ENCODE measurements at places on chromosomes 16 and 17.

GRCh38 chr17:17693253-17694168 is 12.3 kb downstream of the RAI1 start:
- H3K4me3 ChIP-seq: peak overlapping the region; percentile 81
- peaks cover 3% of the 10 kb centered on the region for H3K36me3 ChIP-seq
- peaks cover 84% of the 10 kb centered on the region for H3K4me1 ChIP-seq
- H3K27ac ChIP-seq: peak overlapping the region; percentile 99

GRCh38 chr17:21272881-21273792 is 11.4 kb upstream of the MAP2K3 start:
- H3K36me3 ChIP-seq: no peaks in the 10 kb centered on the region
- H3K27ac ChIP-seq: no peak overlapping the region
- H3K27me3 ChIP-seq: peaks cover 60% of the 10 kb centered on the region
- DNase-seq: no peak

DNA sequence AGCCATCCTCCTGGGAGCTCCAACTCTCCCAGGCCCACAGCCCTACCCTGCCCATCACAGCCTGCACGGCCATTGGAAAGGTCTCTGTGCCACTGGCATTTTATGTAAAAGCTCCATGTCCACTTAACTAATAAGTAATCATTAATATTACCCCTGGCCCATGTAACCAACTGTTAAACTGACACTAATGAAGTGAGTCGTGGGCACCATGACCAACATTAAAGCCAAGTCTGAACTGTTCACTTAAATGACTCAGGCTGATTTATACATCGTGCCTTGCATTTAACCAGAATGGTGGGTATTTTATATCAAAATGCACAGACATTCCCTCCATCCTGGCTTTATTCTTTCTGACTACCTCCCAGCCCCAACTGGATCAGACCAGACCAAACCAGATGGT is 229.3 kb downstream of the SOX9 start:
- H3K36me3 ChIP-seq: peaks cover 5% of the 10 kb centered on the region
- DNase-seq: no peak
- peaks cover 41% of the 10 kb centered on the region for H3K4me1 ChIP-seq
- H3K27ac ChIP-seq: no peak overlapping the region
- peaks cover 8% of the 10 kb centered on the region for H3K27me3 ChIP-seq
- no peak overlapping the region for H3K4me3 ChIP-seq

DNA sequence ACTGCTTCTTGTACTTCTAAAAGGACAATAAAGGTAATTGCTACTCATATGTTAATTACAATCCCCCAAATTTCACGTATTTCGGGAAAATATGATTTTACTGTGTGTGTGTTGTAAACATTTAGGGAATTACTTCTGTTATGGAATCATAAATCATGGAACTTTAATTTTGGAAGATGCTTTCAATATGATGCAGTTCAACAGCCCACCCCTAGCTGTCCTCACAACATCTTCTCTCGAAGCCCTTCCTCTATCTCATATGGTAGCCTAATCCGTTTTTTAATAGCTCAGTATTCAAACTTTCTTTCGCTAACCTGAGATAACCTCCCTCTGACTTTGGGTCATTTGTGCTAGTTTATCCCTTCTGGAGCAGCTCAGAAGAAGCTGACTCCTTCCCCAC is 78.4 kb downstream of the ANKFN1 start:
- no peak for DNase-seq
- H3K36me3 ChIP-seq: no peaks in the 10 kb centered on the region
- no peak overlapping the region for H3K27ac ChIP-seq
- no peaks in the 10 kb centered on the region for H3K4me1 ChIP-seq

GRCh38 chr16:84806256-84806889 is 13.4 kb upstream of the CRISPLD2 start:
- no peak for DNase-seq
- no peaks in the 10 kb centered on the region for H3K36me3 ChIP-seq
- H3K4me1 ChIP-seq: no peaks in the 10 kb centered on the region
- no peak overlapping the region for H3K4me3 ChIP-seq

DNA sequence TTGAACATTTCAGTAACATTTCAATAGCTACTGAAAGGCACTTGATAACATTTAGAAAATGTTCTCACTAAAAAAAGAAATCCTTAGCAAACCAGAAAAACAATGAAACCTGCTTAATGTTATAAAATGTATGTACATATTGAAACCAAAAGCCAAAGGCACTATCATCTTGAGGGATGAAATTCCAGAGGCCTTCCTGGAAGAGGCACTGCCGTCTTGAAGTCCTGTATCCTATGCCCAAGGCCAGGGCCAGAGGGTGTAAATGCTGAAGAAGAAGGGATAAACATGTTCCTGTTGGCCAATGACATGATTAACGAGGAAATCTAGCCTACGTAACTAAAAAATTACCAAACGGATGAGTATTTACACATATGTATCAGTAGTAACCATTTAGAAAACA is 57.0 kb upstream of the DNAH17 start:
- no peak for DNase-seq
- no peak overlapping the region for H3K4me3 ChIP-seq
- H3K4me1 ChIP-seq: peaks cover 18% of the 10 kb centered on the region
- H3K27me3 ChIP-seq: peaks cover 25% of the 10 kb centered on the region
- H3K36me3 ChIP-seq: no peaks in the 10 kb centered on the region

- peaks cover 9% of the 10 kb centered on the region for H3K27me3 ChIP-seq
- no peaks in the 10 kb centered on the region for H3K36me3 ChIP-seq
- H3K27ac ChIP-seq: no peak overlapping the region
These were observed 104.5 kb upstream of the FAM20A start for GRCh38 chr17:68705714-68706076.

DNA sequence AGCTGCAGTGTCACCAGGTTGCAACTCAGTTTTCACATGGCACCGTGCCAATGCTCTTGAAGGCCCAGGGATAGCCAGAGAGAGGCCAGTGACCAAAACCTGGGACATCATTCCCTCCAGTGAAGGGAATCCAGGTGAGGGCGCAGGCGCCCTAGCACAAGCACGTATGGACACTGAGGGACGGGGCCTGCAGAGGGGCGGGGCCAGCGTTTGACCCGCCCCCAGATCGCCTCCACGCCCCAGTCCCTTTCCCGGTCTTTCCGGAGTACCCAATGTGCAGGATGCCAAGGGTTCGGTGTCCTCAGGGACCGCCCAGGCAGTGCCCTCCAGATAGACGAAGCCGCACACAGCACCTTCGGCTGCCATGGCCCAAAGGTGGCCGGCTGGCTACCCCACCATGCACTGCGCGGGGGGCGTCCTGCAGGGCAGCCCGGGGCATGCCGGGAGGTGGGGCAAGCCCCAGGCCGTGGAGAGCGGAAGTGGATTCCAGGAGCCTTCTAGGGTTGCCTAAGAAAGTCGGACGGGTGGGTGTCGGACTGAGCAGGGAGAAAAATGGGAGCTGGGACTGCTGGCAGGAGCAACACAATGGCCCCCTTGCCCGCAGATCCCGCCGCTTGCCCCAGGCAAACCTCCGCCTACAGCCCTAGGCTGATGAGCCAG is 4.6 kb downstream of the SLC12A4 start:
- peaks cover 24% of the 10 kb centered on the region for H3K36me3 ChIP-seq
- no peak overlapping the region for H3K27ac ChIP-seq
- peaks cover 45% of the 10 kb centered on the region for H3K4me1 ChIP-seq
- H3K4me3 ChIP-seq: no peak overlapping the region
- no peak for DNase-seq

- no peak overlapping the region for H3K4me3 ChIP-seq
- H3K36me3 ChIP-seq: peaks cover 24% of the 10 kb centered on the region
- H3K27me3 ChIP-seq: peaks cover 3% of the 10 kb centered on the region
- peak; percentile 59 for DNase-seq
- no peak overlapping the region for H3K27ac ChIP-seq
- H3K4me1 ChIP-seq: peaks cover 29% of the 10 kb centered on the region
These were observed 338.0 kb downstream of the WWOX start for GRCh38 chr16:78437352-78437968.

DNA sequence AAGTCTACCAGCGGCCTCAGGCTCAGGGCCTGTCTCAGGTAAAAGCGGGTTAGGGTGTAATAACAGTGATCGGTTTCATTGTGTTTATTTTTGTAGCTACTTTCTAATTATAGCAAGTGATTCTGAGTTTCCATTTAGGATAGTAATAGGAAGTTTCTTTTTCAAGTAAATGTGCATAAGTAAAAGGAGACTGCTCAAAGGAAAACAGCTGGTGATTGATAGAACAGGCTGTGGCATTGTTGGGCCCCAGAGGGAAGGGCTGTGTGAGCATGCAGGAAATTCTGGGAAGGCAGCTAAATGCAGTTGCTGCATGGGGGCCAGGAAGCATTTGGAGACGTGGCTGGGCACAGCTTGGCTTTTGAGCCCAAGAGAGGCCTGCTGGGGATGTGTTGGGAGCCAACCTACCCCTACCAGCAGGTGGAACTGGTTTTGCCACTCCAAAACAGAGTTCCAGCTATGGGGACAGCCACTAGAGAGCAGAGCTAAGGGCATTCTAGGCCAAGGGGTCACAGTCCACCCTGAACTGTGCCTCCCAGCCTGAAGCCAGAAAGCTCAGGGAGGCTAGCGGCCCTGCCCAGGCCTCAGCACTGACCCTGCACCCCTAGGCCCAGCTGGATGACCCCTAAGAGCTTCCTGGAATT is 12.6 kb downstream of the SNX20 start:
- H3K27ac ChIP-seq: peak overlapping the region; percentile 84
- no peak for DNase-seq

DNA sequence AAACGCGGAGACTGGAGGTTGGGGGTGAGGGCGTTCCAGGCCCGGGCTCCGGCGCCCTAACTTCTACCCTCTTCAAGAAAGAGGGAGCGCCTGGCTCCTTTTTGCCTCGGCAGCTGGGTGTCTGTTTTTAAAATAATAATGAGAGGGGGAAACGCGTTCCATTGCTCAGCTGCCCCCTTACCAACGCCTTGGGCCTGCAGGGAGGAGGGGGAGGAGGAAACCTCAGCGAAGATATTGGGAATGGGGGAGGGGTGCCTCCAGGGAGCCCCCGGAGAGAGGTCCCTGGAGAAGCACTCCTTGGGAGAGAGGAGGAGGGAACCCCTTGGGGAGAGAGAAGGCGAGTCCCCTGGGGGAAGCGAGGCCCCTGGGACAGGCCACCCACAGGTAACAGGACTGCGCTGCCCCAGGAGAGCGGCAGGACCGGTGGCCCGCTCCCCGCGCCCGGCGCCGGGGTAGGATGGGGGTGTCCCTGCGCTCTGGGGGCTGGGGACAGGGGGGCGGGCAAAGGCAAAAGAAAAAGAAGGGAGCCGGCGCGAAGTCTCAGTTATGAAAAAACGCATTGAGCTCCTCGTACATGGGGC is 2.7 kb downstream of the NEUROD2 start:
- H3K4me1 ChIP-seq: no peaks in the 10 kb centered on the region
- H3K4me3 ChIP-seq: no peak overlapping the region
- H3K36me3 ChIP-seq: no peaks in the 10 kb centered on the region
- DNase-seq: no peak

DNA sequence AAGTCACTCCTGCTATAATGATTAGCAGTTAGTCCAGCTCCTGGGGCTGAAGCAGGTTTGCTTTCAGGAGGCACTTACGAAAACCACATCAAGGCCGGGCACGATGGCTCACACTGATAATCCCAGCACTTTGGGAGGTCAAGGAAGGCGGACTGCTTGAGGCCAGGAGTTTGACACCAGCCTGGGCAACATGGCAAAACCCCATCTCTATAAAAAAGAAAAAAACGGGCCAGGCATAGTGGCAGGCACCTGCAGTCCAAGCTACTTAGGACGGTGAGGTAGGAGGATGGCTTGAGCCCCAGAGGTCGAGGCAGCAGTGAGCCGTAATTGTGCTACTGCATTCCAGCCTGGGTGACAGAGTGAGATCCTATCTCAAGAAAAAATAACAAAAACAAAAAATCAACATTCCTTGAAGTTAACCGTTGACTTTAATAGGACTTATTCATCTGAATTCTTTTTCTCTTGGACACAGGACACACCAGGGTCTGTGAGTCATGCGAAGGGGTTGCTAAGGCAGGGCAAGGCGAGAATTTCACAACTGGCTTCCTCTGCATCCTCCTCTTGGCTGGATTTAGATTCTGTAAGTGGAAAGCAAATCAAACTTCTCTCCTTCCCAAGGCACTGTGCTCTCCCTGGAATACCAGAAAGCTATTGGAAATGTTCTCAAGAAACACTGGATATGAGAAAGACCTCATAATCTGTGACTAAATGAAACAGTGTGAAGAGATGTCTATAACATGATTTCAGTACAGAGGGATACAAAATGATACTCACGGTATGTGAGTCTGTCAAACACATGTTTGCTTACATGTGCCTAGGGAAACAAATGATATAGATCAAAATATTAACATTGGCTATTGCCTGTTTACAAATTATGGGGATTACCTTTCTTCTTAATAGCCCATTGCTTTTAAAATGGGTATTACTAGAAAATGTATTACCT is 99.5 kb downstream of the SYCE1L start:
- no peaks in the 10 kb centered on the region for H3K27me3 ChIP-seq
- DNase-seq: no peak
- no peak overlapping the region for H3K27ac ChIP-seq
- H3K4me1 ChIP-seq: peaks cover 4% of the 10 kb centered on the region

DNA sequence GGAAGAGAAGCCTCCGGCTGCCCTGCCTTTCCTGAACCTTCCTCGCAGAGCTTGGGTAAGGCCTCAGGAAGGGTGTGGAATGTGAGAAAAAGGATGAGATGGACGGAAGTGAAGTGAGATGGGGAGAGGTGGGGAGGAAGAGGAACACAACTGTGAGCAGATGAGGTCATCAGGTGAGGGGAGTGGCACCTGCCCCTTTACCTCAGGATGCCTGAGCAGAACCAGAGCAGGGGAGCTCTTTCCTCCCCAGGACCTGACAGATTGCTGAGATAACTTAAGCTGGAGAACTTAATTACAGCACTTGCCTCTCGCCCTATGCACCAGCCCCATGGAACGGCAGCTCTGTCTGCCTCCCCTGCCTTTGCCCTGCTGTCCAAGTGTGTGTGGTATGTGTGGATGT is 29.8 kb downstream of the TMEM132E start:
- no peak overlapping the region for H3K27ac ChIP-seq
- H3K4me3 ChIP-seq: no peak overlapping the region
- DNase-seq: no peak
- H3K4me1 ChIP-seq: peaks cover 39% of the 10 kb centered on the region
- peaks cover 100% of the 10 kb centered on the region for H3K27me3 ChIP-seq

DNA sequence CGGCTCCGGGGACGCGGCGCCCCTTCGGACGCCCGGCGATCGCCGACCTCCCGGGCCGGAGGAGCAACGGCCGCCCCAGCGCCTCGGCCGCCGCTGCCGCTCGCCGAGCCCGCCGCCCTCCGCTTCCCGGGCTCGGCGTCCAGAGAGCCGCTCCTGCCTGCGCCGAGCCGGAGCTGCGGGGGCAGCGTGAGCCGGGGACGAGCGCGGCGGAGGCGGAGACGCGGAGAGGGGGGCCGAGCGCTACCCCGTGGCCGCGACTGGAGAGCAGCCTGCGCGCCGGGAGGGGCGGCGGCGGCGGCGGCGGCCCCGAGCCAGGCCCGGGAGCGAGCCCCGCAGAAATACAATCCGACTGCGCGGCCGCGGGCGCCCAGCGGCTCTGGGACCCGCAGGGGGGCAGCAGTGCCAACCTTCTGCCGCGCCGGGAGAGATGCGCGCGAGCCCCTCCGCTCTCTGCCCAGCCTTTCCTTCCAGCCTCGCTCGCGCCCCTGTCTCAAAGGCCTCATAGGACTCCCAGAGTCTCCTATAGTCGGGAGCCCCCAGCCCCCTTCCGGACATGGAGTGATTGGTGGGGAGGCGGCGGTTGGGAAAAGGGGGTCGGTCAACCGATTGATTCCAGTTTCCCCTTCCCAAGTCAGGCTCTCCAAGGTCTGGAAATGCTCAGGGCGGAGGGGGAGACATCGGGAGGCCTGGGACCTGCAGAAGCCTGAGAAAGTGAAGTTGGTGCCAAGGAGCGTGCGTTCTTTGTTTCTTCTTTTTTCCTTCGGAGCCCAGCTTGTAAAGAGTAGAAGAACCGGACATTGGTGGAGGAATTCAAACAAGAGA is 1.0 kb upstream of the SDK2 start:
- H3K27ac ChIP-seq: peak overlapping the region; percentile 48
- DNase-seq: peak; percentile 83
- no peaks in the 10 kb centered on the region for H3K36me3 ChIP-seq
- H3K4me3 ChIP-seq: peak overlapping the region; percentile 82
